ENCODE measurements at places on chromosomes 5 and 9.

DNA sequence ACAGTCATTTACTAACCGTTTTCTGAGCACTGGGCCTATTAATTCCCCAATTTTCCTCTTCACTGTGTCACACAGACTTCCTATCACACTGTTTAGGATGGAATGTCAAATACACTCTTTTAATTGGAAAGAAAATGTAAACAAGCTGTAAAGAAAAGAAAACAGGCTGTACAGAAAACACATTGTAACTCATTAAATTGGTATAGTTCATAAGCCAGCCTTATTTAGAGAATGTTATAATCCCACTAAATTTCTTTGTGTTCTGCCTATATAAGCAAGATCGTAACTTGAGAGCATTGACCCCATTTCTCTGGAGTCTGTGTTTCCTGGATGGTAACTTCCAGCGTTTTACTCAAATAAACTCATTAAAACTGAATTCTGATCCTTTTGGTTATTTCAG lies 46.5 kb downstream of the TARS1 start:
- no peak for DNase-seq

DNA sequence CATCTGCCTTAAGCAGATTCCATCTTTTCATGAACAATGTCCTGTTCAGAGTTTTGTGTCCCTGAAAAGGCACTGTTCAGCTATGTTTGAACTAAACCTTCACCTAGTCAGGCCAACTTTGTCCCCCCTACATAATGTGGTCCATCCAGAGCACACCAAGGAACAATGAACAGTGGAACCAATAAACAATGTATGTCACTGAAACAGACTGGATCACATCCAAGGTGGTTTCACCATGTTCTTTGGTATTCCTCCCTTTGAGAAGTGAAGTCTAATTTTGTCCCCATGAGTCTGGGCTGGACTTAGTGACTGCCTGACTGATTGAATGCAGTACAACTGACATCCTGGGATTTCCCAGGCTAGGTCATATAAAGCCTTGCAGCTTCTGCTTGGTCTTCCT lies 174.5 kb downstream of the SLC24A2 start:
- no peak for DNase-seq

GRCh38 chr5:133818031-133818431 lies 150.4 kb downstream of the C5orf15 start:
- DNase-seq: no peak

GRCh38 chr9:114805670-114806525 lies at the start of gene TNFSF15:
Gene TNFSF15, minus strand, starts transcription at chr9:114806039. Its CDS starts 27 bp downstream, at chr9:114806012.
- DNase-seq: no peak

DNA sequence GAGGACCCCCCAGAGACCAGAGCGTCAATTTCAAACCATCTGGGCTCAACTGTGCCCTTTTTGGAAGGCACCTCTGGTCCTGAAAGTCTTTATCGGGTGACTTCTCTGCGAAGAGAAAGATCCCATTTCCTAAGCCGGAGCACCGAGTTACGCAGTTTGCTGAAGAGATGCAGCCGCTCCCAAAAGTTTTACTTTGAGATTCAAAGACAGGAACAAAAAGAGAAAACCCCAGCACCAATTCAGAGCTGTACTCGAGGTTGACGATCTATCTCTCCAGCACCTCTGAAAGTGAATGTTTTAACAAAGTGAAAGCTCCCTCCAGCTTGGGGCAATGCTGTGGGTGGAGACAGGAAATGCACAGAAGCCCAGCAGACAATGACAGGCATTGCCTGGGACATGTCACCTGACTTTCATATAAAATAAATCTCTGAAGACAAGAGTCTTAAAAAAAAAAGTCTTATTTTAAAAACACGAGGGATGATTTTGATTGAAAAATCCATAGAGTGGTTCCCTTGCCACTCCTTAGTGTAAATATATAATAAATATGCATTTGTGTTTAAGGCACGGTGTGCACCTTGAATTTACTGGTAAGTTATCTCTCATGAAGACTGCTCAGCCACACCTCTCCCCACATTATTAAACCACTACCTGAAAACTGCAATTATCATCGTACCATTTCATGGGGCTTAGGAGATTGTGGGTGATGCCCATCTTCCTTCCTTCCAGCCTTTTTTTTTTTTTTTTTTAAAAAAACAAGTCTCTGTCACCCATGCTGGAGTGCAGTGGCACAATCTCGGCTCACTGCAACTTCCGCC lies 79.9 kb downstream of the FNBP1 start:
- no peak for DNase-seq

DNA sequence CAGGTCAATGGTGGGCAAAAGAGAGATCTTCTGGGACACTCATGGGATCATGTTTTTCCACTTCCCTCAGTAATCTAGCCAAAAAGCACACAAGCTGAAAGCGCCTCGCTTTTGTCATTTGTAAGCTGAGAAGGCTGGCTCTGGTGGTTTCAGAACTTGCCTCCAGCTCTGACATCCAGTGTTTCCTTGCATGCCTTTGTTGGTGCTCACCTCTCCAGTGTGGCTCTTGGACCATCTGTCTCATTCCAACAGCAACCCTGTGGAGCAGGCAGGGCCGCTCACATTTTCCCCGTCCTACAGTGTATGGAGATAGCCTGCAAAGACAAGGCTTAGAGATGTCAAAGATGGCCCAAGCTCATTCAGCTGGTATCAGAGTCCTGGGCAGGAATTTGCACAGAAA lies 160.8 kb upstream of the KLF4 start:
- no peak for DNase-seq

DNA sequence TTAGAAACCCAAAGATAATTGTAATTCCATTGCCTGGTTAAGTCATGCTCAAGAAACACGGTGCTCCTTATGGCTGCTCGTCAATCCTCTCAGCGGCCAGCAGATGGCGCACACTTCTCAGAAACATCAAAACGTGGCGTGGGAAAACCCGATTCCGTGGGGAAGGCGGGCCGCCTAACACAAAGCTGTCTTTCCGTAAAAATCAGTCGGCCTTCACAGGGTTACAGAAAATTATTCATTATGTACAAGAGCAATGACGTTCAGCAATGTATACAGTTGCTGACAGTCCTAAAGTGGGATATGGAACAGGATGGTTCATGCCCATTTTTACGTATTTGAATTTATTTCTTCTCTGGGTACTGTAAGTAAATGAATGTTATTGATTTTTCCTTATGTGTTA lies 83.5 kb downstream of the PDE4D start:
- DNase-seq: peak; percentile 76

DNA sequence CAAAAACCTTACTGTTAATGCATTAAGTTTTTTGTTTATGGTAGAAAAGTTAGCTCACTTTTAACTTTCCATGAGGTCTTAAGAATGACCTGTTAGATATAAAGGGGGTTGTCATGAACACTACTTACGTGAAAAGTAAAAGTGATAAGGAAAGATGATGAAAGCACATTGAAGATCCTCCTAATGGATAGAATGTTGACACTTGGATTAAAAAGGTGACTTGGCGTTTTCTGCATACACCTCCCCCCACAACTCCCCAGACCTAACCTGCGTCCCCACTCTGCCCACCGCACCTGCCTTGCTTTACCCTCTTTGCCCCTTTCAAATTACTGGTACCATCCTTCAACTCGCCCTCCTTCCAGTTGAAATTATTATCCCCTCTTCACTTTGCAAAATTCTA lies 32.0 kb downstream of the TJP2 start:
- no peak for DNase-seq

DNA sequence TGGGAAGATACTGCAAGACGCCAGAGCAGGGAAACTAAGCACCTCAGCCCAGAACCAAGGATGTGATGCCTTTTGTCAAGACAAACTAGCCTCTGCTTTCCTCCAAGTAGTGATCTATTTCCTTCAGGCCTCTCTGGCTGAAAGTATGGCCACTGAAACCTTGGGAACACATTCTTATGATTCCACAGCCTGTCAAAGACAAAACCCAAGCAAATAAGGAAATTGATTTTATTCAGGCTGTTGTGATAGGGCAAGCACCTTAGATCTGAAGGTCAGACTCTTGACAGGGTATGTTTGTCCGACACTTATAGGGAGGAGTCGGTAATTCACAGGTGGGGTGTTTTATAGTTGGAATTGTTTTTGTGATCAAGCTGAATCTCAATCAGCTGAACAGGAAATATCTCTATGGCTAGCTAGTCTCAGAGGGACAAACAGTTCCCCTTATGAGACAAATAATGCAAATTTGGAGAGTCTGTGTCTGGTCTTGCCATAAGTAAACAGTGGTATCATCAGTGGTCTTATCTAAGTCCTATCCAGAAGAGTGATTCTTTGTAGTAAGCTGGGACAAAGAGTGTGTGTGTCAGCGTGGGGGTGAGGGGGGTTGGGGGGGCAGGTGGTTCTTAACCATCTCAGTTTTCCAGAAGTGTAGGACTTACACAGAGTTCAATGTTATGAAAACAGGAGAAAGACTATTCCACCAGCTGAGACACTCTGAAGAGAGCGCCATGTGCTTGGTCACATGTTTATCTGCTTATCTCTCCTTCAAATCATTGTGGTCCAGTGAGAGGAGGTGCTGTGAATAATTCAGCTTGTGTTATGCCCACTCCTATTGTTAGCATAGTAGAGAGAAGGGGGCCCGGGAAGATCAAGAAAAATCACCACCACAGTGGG lies 6.7 kb upstream of the ZCCHC10 start:
- no peak for DNase-seq

- DNase-seq: no peak
Observed at GRCh38 chr9:26665666-26666065, 226.9 kb downstream of the CAAP1 start.

GRCh38 chr5:957748-958485 lies 50.7 kb upstream of the NKD2 start:
- DNase-seq: no peak

GRCh38 chr9:38680837-38681445 lies 39.0 kb downstream of the FAM240B start:
- DNase-seq: no peak

GRCh38 chr9:18905883-18906629 lies 127.0 kb downstream of the SAXO1 start:
- DNase-seq: no peak

- no peak for DNase-seq
Observed at GRCh38 chr5:142132916-142133315, 24.3 kb downstream of the NDFIP1 start.

DNA sequence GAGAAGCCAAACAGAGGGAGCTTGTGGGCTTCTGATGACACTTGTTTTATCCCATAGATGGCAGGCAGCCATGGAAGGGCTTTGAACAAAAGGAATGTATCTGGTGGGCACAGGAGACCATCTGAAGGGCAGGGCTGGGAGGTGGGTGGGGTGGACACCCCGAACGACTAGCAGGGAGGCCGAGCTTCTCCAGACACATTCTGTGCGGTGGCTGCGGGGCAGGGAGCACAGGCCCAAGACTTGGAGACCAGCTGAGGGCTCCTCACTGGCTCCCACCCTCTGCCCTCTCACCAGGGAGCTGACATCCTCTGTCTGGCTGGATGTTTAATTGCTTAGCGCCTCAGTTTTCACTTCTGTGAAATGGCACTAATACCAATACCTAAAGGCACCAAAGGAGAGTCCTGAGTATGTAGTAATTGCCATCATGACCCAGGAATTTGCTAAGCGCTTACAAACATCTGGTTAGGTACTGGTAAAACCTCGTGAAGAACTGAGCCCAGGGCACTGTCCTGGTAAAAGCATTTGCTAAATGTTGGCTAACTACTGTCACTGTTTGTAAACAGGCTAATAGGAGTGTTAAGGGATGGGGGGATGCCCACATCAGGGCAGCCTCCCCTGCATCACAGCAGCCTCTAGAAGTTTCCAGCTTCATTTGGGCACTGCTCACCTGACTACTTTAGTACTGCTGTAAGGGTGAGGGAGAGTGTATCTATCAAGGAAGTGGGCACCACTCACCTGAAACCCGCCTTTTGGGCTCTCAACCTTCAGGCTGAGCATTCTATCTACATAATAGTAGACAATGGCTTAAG lies 2.1 kb upstream of the PHF2 start:
- no peak for DNase-seq

DNA sequence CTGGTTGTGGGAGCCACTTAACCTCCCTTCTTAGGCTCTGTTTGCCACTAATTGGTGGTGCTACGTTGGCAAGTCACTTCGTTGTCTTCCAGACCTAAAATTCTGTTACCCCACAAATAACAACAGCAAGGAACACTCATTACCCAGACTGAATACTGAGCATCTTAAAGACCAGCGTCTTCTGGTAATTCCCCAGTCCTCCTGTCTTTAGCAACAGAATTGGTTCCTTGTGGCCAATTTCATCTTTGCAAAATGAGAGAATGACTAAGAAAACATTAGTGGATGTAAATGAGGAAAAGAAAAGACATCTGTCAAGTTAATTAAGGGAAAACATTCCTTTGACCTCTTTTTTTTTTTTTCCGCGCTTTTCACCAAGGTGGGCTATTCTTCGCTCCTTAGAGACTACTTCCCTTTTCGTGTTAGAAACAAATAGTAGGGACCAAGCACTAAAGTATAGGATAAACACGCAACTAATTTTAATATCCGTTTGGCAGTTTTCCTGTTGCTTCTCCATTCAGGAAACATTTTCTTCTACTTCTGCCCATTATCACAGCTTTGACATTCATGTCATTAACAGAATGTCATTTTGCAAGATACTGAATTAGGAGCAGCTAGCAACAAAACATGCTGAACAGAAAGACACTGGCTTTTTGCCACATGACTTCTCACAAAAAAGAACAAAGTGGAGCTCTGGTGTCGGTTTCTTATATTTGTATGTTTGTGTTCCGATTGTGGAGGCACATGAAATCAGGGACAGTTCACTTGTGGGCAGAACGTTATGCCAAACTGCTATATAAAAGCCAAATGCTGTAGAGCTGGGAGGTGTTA lies 154.2 kb downstream of the CD180 start:
- DNase-seq: no peak

DNA sequence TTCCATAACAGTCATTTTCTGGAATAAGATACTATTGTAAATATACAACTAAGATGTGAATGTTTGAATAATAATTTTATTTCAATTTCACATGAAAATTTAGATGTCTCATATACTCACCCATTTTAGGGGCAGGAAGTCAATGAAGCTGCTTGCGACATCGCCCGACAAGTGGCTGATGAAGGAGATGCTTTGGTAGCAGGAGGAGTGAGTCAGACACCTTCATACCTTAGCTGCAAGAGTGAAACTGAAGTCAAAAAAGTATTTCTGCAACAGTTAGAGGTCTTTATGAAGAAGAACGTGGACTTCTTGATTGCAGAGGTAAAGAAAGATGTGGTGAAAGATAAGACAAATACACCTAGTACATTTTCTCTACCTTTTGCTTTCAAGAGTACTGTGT lies 8.6 kb downstream of the BHMT start:
- DNase-seq: no peak

DNA sequence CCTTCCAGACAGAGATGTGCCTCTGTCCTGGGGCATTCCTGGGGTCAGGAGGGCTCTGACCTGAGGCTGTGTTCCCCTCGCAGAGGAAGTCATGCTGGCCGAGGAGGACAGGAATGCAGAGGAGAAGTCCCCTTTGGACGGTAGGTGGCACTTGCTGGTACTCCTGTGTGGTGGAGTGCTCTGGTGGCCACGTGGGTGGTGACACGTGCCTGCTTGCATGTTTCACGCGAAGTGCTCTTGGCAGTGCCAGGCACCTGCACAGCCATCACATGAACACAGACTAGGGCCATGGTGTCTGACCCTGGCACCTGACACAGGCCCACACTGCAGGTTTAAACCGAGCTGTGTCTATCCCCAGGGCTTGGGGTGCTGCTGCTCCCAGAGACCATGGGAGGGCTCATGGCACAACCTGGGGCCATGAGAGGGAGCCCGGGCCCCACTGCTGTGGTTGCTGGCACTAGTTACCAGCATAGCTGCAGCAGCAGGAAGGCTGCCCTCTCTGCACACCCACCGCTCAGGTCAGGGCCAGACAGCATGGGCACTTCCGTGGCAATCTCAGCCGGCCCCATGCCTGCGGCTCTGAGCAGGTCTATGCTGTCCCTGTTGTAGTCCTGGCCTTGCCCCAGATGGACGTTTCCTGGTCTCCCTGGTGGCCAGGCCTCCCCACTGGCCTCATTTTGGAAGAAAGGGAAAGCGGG lies 79.3 kb downstream of the CACNA1B start:
- no peak for DNase-seq

- DNase-seq: no peak
Observed at GRCh38 chr5:90134381-90134780, 275.2 kb downstream of the CETN3 start.

All from left forelimb (tissue), 1 donor.